BE2C (cell line): ENCODE measurements at places on chromosomes 4 and X.

GRCh38 chrX:29935455-29935854 is 279.9 kb upstream of the MAGEB2 start:
- DNase-seq: no peak

GRCh38 chrX:40968180-40968579 is 117.1 kb upstream of the USP9X start:
- DNase-seq: no peak

DNA sequence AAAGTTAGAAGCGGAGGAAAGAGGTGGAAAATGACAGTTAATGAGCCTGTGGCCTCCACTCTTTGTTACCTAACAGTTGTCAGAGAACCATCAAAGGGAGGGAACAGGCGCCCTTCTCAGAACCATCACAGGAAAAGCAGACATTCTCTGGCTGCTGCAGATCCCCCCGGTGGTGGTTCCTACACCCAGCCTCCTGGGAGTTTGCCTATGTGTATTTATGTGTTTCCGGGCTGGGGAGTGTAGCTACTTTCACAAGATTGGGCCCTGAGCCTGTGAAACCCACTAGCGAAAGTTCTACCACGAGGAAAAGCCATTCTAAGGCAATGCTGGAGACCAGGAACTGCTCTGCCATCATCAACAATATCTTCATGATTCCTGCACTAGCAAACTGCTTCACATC is 52.7 kb upstream of the BCOR start:
- DNase-seq: no peak

- DNase-seq: no peak
Measured at GRCh38 chr4:91268913-91269312, 1034.9 kb upstream of the GRID2 start.
